T-helper 2 cell treated with Interferon-gamma antibody and Interleukin-4, amounts not matched to agents 100 ng/mL and 5 ng/mL, for 36 hours (primary cell): ENCODE measurements at places on chromosomes 5 and 9. TPM values are rescaled to one million over a fixed set of nuclear protein-coding genes. Genes with fewer than 3 reads are reported as not detected.

Gene TMEM267
- 14.6 and 16.9 TPM in 2 replicates for total RNA-seq

Gene AQP7
- total RNA-seq = 0.48 and 0.66 TPM in 2 replicates

Gene NTRK2
- 0.34 and 0.36 TPM in 2 replicates for total RNA-seq

Gene SLC25A2
- 0.25 and 0.59 TPM in 2 replicates for total RNA-seq

Gene MYOZ3
- 0.07 TPM in 1 of 2 replicates, not detected in the other for total RNA-seq

Gene GPX8
- total RNA-seq = not detected in 2 replicates

Gene PLPPR1
- not detected in 2 replicates for total RNA-seq

Gene TOR2A
- total RNA-seq = 23.4 and 24.7 TPM in 2 replicates

Gene SLC6A3
- 0.39 and 0.41 TPM in 2 replicates for total RNA-seq
